ENCODE measurements at places on chromosomes 2 and 18.

- DNase-seq = no peak
Measured at GRCh38 chr2:78614726-78615125, 410.8 kb upstream of the REG3G start.

GRCh38 chr18:69648486-69648885, 247.8 kb downstream of the DOK6 start:
- DNase-seq = no peak

- DNase-seq = no peak
Measured at GRCh38 chr2:163405298-163405697, 330.5 kb downstream of the FIGN start.

DNA sequence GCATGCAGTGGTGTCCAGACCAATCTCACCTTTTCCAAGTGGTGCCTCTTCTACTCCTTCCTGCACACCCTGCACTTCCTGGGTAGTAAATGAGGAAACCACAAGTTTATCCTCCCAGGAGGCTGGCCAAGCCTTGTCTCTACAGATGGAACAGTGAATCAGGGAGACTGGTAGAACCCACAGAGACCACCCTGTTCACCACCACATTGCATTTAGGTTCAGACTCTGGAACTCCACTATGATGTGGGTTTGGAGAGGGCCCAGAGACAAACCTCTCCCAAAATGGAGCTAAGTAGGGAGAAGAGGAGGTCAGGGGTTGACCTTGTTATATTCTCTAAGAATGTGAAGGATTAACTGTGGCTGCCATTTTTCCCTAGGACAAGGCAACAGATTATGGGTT, 102.8 kb upstream of the FZD7 start:
- DNase-seq = no peak

- DNase-seq = no peak
Measured at GRCh38 chr2:200483729-200484198, 26.1 kb downstream of the KCTD18 start.

- DNase-seq = peak; percentile 50
Measured at GRCh38 chr18:3454365-3455089, 4.6 kb downstream of the TGIF1 start.

DNA sequence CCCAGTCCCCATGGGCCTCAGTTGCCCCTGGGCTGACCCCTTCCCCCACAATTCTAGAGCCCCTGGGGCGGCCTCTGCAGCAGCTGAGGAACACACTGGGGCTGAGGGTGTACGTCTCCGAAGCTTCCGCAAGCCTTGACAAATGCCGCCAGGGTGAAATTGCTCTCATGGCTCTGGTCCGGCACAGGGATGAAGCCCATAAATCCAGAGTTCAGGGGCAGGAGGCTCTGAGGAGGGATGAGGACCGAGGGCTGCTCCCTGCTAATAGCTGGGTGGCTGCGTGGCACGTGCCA, 27.1 kb upstream of the OTOS start:
- DNase-seq = no peak

DNA sequence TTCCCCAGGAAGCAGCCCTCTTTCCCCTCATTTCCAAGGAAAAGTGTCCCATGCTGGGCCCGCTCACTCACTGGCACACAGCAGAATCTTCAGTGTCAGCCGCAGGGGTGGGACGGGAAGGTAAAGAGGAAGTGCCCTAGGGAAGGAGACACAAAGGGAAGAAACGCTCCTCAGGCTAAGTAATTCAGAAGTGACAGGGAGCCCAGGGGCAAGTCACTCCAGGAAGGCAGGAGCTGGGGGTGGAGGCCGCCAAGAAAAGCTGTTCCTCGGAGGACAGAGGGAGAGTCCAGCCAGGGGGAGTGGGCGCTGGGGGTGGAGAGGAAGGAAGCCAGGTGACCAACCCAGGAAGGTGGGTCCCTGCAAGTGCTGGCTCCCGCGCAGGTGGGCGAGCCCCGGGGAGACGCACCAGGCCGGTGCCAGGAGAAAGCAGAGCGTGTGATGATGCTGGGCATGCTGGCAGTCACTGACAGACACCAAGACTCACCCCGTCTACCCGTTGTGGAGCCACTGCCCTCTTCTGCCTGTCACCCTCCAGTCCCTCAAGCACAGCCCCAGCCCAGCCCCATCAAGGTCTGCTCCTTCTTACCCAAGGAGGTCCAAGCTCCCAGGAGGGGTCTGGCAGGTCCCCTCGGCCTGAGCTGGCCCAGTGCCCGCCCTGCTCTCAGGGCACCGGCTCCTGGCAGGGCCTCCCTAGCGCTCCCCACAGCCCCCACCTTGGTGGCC, 21.7 kb downstream of the HDAC4 start:
- DNase-seq = no peak

DNA sequence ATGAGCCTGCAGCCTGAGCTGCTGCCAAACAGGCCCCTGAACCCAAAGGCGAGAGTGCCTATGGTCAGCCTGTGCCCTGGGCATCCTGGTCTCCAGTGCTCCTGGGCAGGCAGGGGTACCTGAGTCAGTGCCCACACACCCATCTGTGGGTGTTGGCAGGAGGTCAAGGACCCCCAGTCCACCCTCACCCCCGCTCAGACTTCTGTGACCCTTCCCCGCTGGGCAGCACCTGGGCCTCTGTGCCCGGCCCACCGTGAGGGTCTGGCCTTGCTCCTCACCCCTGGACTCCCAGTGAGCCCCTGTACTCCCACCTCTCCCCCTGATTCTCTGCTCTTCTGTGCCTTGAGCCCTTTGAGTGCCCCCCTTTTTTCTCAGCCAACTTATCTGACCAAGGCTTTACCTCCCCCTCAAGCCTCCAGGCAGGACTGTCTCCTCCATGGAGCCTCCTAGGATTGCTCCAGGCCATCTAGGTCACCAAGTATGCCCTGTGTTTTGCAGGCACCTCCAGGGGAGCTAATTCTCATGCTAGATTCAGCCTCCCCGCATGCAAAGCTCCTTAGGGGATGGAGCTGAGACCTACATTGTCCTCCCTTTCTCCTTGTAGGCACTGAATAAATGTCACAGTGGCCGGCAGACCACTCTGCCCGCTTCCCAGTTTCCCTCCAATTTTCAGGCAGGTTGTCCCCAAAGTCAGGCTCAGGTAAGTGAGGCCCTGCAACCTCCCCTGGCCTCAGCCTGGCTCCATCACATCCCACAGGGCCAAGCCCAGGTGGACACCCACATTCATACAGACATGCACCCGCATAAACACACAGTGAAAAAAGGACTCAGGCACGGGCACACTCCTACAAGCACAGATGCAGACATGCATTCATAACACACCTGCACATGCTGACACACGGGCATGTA, 21.9 kb upstream of the PTMA start:
- no peak for DNase-seq

DNA sequence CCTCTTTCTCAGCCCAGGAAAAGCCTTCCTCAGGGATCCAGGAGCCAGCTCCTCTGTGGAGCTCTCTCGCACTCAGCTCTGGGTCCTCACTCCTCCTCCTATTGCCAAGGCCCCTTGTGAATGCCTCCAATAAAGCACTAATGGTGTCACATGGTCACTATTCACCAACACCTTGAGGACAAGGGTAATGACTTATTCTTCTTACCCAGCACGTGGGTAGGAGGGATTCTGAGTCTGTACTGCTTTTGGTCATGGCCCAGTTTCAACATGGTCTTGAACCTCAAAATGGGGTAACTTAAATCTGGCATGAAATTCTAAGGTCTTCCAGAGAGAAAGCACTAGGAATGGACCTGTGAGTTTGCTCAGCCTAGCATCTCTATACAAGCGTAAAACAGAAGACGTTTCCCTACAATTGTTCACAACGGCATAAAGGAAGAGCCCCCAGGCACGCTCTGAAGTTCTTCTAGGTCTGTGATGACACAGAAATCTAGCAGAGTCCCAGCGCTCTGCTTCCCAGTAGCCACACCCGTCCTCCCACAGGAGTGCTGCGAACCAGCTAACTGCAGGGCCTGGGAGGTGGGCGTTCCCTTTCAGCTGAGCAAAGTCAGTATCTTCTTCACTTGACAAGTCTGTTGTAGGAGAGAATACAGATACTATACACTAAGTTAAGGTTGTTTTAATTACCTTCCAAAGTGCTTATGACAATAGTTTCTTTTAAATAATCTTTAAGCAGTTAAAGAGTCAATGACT, 14.6 kb upstream of the KIDINS220 start:
- DNase-seq = no peak

DNA sequence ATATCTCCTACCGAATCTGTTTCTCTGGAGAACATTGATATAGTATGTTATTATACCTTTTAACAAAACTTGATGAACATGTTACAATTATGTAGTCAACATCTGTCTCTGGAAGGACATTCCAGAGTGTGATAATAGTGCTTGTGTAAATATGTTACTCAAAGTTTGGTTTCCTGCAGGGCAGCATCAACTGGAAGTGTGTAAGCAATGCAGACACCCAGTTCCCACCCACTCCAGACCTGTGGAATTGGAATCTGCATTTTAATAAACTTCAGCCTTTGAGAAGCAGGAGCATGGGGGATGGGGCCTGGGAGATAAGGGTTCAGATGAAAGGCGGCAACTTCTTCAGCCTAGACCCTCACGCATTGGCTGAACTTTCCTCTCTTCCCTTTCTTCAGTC, 398.9 kb downstream of the RND3 start:
- no peak for DNase-seq

GRCh38 chr2:29055601-29056000, 18.7 kb downstream of the PCARE start:
- DNase-seq = no peak

- DNase-seq = peak; percentile 52
Measured at GRCh38 chr2:290090-290722, 2.3 kb upstream of the ALKAL2 start.

GRCh38 chr18:13735681-13736080, 9.2 kb downstream of the RNMT start:
- no peak for DNase-seq

Measured in CD4-positive, alpha-beta T cell treated with Interleukin-1 beta for 1 hour (primary cell).